Esophagus squamous epithelium (tissue), 5 donors: ENCODE measurements at places on chromosomes 7 and 10.

DNA sequence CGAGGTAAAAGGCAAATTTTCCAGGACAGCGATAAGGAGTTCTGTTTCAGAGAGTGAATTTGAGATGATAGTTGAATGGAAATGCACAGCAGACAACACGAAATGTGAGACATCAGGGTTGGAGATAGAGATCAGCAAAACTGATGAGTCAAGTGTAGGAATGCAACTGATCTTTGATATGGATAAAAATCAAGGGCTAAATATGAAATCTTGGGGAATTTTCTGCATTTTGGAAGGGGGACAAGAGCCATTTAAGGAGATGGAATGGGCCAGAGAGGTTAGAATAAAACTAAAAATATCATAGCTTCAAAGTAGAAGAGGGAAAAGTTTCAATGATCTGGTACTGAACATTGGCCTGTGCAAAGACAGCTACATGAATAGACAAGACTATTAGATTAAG lies 11.5 kb downstream of the CISD1 start:
- DNase-seq = no peak

- no peak for DNase-seq
Measured at GRCh38 chr7:143049362-143049761, 2.8 kb upstream of the OR6V1 start.

DNA sequence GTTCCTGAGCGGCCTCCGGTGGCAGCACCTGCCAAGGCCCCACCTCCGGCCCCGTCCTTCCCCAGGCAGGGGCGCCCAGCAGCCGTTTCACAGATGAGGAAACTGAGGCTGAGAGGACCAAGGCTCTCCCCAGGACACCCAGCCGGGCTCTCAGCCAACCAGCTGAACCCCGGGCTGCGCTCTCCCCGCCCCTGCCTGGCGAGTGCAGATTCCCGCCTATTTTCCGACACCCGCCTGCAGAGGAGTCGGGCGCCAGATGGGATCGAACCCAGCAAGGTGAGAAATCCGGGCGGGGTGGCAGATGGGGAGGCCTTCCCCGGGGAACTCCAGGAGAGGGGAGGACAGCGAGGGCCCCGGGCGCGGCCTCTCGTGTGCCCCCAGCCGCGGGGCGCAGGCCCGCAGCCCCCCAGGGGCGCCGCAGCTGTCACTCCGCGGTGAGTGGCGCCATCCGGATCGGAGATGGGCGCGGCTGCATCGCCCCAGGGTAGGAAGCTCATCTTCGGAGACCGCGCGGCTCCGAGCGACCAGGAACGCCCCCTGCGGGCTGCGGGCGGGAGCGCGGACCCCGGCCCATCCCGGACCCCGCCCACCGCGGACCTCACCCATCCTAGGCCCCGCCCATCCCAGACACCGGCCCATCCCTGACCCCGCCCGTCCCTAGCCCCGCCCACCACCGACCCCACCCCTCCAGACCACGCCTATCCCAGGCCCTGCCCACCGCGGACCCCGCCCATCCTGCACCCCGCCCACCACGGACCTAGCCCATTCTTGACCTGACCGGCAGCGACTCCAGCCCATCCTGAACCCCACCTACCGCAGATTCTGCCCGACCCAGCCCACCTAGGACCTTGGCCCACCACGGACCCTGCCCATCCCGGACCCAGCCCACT lies 90.3 kb downstream of the MICALL2 start:
- no peak for DNase-seq

GRCh38 chr7:44225566-44226395 lies 25.0 kb downstream of the YKT6 start:
- DNase-seq = no peak

DNA sequence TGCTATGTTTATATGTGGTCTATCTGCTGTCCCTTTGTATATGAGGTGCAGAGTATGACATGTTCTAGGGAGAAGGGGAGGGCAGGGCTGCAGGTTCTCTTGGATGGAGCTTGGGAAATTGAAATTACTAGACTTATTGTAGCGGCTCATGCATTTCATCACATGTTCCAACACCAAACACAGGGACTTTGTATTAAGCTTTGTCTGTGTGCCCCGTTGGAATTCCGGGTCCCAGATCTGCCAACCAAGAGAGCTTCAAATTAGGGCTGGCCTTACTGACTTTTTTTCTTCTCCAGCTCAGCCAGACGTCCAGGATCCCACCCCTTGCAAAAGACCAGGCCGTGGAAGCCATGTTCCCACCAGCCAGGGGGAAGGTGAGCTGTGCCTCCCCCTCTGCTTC lies 3.4 kb downstream of the ZNF789 start:
- no peak for DNase-seq

GRCh38 chr10:128052696-128053095 lies 73.5 kb downstream of the MKI67 start:
- DNase-seq = no peak

DNA sequence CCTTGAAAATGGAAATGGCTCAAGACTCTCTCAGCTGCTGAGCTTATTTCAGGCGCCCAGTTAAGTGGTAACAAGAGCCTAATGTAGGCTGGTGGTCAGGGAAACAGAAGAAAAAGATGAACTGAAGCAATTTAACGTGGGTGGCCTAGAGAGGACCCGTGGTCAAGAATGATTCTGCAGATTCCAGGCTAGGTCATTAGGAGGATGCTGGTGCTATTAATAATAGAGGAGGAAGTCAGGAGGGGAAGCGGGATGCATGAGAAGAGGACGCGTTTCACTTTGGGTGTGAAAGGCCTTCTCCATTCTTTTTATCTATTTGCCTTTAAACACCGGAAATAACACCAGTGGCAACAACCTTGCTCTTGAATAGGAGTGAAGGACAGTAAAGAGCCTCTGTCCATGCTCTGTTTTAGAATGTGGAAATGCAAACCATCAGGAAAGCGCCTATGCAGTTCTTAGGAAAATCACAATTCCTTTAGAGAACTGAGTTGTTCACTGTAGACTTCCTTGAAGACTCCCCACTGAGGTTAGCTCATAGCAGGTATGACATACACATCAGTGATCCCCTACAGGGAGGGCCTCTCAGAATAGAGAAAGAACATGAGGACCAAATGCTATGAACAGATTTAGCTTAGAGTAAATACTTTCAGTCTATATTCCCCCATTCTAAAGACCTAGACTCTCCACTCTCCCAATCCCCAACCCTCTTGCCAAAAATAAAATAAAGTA lies 8.6 kb downstream of the LIPA start:
- DNase-seq = no peak

GRCh38 chr10:132610071-132610701 lies 72.6 kb downstream of the INPP5A start:
- no peak for DNase-seq

- no peak for DNase-seq
Measured at GRCh38 chr7:57403601-57404342, 46.2 kb upstream of the ZNF716 start.

GRCh38 chr10:75294031-75294437 lies 58.3 kb upstream of the COMTD1 start:
- DNase-seq = no peak

DNA sequence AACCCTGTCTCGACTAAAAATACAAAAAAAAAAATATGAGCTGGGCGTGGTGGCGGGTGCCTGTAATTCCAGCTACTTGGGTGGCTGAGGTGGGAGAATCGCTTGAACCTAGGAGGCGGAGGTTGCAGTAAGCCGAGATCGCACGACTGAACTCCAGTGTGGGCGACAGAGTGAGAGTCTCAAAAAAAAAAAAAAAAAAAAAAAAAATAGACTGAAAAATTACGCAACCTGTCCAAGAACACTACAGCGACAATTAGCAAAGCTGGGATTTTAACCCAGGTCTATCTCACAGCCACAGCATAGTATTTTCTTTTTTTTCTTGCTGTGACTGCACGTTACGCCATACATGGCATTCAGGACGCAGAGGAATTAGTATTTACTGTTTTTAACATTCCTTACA lies 1.1 kb upstream of the RABGEF1 start:
- DNase-seq = no peak

- no peak for DNase-seq
Measured at GRCh38 chr10:27687743-27688142, 57.9 kb downstream of the MKX start.

- no peak for DNase-seq
Measured at GRCh38 chr10:124689911-124690498, 54.2 kb downstream of the FAM53B start.

GRCh38 chr10:125824736-125825135 lies 1.4 kb downstream of the BCCIP start:
- DNase-seq = no peak

DNA sequence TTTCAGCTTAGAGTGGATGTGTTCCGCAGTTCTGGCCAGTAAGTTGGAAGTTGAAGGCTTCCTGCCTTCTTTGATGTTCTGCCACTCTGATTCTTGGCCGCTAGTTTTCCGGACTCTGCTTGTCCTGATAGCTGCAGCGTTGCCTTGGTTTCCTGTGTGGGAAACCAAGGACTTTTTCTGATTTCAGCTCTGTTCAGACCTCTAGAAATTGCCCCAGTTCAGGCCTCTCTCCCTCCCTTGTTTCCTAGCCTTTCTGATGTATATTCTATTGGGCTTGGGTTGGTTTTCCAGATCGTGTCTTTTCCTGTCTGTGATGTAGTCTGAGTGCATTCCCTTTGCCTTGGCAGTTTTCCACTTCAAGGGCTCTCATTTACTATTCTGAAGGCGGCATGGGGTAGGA lies 318.7 kb downstream of the BBS9 start:
- DNase-seq = no peak

DNA sequence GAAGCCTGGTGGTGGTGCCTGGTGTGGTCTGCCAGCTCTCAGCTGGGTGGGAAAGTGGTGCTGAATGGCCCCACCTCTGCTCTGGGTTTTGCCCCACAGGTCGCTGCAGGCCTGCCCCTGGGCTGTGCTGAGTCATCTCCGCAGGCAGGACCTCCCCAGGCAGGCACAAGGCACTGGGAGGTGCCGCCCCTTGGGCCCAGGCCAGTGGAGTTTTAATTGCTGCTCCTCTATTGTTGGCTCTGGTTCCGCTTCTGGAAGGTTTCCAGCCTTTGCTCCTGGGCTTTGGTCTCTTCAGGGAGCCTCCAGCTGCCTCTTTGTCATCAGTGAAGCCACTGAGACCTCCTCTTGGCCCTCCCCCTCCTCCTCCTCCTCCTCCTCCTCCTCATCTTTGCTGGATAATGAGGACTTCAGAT lies 180.3 kb upstream of the GRB10 start:
- DNase-seq = no peak

GRCh38 chr10:22962817-22963216 lies 35.0 kb downstream of the ARMC3 start:
- DNase-seq = no peak

- DNase-seq = no peak
Measured at GRCh38 chr10:106771154-106771553, 393.4 kb downstream of the SORCS1 start.

GRCh38 chr7:138243430-138243829 lies 167.2 kb downstream of the AKR1D1 start:
- DNase-seq = no peak

GRCh38 chr10:44069573-44069972 lies 315.3 kb downstream of the CXCL12 start:
- DNase-seq = no peak

GRCh38 chr7:116772926-116773749 lies 89.2 kb upstream of the CAPZA2 start:
- no peak for DNase-seq

- DNase-seq = no peak
Measured at GRCh38 chr7:121940918-121941317, 68.0 kb downstream of the PTPRZ1 start.

- no peak for DNase-seq
Measured at GRCh38 chr7:96563409-96563808, 146.2 kb downstream of the SEM1 start.

GRCh38 chr7:121697731-121698316 lies 175.1 kb upstream of the PTPRZ1 start:
- no peak for DNase-seq

- DNase-seq = no peak
Measured at GRCh38 chr10:75538144-75538543, 106.7 kb downstream of the LRMDA start.

DNA sequence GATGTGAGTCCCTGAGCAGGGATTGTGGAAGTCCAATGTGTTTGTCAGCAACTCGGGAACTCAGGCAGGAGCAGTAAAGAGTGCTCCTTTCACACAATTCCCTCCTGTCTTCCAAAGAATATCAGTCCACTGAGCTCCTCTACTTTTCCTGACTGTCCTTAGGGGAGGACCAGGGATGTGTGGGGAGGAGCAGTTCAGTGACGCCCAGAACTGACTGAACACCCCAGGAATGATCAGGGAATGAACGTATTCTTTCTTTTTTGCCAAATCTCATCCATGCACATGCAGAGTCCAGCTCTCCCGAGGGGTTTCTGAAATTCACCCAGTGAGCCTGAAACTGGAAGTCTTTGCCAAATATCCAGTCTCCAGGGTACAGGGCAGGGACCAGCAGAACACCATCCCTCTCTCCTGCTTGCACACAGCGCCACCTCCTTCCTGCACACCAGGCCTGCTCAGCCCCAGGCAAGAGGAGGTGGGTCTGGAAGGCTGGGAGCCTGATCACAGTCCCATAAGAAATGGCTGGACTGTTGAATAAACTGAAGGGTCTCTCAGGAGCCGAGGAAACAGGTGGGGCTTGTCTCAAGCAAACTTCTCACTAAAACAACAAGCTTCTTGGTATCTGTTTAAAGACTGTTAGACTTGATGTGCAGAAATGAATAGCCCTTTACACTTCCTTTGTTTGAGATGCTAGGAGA lies 294.7 kb downstream of the C7orf25 start:
- no peak for DNase-seq

- no peak for DNase-seq
Measured at GRCh38 chr10:74669210-74669609, 157.2 kb upstream of the KAT6B start.

GRCh38 chr10:68137171-68137570 lies 27.9 kb downstream of the MYPN start:
- no peak for DNase-seq

- no peak for DNase-seq
Measured at GRCh38 chr10:131160219-131160875, 151.2 kb downstream of the TCERG1L start.

DNA sequence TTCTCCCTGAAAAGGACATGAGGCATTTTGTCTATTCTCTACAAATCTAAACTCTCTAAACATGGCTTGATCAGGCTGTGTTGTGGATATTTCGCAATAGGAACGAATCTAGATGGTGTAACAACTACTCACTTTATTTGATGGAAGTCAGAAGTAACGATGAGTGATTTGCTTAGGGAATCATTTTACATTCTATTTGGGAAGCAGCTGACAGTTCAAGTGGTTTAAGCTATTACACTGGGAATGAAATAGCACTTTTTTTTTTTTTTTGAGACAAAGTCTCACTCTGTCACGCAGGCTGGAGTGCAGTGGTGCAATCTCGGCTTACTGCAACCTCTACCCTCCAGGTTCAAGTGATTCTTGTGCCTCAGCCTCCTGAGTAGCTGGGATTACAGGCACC lies 44.1 kb downstream of the NPY start:
- DNase-seq = no peak

- DNase-seq = no peak
Measured at GRCh38 chr7:80634505-80634904, 3.9 kb upstream of the CD36 start.

GRCh38 chr7:122442929-122443328 lies 138.4 kb upstream of the FEZF1 start:
- DNase-seq = no peak
